ENCODE measurements at places on chromosomes 7 and 10.

GRCh38 chr10:62166331-62167131 lies 102.1 kb downstream of the RTKN2 start:
- DNase-seq: no peak

- DNase-seq: no peak
Measured at GRCh38 chr10:122170802-122171201, 100.3 kb upstream of the BTBD16 start.

DNA sequence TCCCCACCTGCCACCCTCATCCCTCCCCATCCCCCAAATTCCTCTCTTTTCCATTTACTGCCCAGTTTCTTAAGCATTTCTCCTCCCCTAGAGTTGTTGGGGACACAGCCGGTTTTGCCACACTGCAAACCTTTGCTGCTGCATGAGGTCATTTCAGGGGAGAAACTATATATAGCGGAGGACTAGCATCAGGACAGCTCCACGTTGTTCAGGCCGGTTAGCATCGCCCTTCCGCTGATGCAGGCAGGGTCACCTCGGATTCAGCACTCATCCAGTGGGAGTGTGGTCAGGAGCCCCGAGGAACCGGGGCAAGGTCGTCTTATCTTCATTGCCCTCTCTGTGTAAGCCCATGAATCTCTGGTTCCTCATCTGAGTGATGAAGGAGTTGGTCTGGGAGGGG lies 15.6 kb downstream of the UBTD1 start:
- no peak for DNase-seq

DNA sequence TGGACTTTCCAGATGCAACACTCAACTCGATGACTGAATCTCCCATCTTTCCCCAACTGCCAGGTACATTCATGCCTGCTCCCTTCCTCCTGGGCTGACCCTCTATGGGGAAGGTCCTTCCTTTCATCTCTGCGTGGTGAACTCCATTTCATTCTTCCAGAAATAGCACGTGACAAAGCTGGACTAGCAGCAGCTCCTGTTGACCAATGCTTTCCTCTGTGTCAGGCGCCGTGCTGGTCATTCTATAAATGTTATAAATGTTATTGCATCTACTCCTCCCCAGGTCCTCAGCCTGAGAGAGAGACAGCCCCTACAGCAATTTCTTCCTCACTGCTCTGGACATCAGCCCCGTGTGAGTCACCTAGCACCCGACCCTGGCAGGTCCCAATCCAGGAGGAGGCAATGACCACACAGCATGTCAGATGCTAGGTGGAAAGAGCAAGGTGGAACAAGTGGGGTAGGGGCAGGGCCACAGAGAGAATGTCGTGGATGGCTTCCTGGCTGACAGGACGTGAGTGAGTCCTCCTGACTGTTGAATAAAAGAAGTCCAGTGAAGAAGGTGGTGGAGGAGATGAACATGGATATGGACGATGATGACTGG lies 178.1 kb downstream of the ADAM12 start:
- no peak for DNase-seq

DNA sequence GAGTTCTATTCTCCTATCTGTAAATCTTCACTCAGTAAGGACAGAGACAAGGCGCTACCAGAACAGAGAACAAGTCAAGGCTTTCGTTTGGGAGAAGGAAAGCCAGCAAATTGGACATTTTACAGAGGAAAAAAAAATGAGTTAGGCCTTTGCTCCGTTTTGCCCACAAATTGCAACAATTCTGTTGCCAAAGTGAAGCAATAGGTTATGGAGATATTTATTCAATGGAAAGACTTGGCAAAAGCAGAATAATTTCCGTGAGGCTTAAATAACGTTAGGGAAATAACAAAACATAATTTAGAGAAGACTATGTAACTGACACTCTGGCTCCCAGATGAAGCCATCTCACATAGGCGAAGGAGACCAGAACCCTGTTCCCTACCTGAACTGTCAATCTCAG lies 67.5 kb downstream of the MKX start:
- DNase-seq: no peak

DNA sequence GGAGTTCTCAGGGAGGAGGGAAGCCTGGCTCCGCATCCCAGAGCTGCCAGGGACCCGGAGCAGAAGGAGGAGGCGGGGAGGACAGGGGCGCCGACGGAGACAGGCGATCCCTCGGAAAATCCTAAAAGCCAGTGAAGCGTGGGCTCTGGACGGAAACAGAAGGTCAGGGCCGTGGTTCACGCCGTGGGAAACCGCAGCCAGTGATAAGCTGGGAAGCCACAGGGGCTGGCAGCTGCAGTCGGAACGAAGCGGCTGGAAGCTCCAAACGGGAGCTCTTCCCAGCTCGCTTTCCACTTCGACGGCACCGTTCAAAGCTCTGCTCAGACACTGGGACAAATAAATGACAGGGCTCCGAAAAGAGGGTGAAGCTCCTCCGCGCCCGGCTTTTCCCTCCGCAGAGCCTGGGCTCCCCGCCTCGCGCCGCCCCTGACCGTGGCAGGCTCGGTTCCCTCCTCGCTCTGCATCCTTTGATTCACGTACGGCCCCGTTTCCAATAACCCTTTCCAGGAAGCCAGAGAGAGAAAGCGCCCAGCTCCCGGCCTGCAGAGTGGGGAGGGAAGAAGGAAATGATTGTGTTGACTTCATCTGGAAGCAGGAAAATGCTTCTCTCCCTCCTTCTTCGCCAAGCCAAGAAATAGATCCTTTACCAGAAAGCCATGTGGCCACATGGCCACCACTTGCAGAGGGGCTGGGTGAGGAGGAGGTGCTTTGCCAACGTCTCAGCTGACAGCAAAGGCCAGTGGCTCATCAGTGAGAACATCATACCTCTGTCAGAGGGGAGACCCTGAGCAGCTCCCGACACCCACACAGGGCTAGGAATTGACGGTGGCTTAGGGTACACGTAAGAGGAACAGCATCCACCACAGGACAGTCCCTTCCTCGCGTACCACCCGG lies 57.4 kb downstream of the ADRB1 start:
- no peak for DNase-seq

GRCh38 chr10:4825868-4826791 lies at the start of gene AKR1E2:
Gene AKR1E2, plus strand, starts transcription at chr10:4826207. Its CDS starts 118 bp downstream, at chr10:4826325.
- DNase-seq: peak; percentile 88

GRCh38 chr7:77866370-77866769 lies 67.8 kb downstream of the PHTF2 start:
- no peak for DNase-seq

- DNase-seq: no peak
Measured at GRCh38 chr7:32154797-32155196, 84.6 kb upstream of the PDE1C start.

DNA sequence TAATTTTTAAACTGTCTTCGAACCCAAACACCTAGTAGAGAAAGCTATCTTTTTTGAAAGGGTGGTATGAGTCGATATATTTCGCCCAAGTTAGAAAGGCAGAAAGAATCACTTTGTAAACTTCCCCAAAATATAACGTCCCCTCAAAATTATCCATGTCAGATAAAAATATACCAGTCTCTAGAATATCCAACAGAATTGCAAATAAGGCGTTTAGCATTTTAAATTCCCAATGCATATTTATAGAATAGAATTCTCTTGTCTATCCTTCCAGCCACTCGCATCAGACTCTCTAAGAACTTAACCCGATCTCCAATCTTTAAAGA lies 2.1 kb downstream of the CTBP2 start:
- DNase-seq: no peak

- DNase-seq: no peak
Measured at GRCh38 chr10:37566332-37566731, 291.1 kb downstream of the ZNF248 start.

DNA sequence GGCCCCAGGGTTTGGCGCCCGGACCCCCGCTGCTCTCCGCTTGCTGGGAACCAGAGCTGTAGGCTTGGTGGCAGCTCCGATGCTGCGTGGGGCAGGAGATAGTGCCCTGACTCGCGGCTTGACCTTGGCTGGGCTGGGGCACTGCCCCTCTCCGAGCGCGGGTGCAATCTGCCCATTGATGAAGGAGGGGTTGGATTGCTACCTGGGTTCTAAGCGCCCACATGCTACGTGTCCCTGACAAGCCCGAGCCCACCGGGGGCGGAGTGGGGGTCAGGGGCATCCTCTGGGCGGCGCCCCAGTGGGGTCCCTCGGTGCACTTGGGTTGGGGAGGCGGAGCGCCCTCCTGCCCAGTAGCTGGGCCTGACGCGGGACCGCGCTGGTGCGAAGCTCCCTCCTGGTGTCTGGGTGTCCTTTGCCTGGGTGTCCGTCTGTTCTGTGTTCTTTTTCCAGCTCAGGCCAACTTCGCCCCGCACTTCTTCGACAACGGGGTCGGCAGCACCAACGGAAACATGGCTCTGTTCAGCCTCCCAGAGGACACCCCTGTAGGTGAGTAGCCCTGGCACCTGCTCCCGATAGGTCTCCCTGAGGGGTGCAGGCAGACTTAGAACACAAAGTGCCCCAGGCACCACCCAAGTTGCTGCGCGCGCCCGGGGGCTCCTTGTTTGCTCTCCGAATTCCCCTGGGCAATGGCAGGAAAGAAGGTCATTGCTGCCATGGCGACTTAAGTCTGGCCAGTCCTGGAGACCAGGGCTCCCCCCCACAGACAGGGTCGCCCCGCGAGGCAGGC lies 900 bp downstream of the CDHR1 start:
- no peak for DNase-seq

DNA sequence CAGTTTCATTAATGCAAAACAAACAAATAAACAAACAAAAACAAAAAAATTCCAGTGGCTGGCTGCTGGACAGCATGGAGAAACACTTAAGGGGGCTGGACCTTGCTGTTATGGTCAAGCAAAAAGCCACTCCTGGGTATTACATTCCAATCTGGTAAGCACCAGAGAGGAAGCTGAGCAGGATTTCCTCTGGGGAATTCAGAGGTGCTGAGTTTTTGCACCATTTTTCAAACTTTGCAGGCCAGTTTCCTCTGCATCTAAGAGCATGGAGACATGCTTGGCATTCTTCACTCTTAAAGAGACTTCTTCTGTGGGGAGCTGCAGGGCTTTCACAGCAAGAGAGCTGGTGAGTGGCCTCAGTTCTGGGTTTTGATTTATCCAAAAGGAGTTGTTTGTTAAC lies 84.5 kb downstream of the FZD1 start:
- no peak for DNase-seq

- DNase-seq: no peak
Measured at GRCh38 chr7:131383417-131384285, 56.0 kb downstream of the MKLN1 start.

DNA sequence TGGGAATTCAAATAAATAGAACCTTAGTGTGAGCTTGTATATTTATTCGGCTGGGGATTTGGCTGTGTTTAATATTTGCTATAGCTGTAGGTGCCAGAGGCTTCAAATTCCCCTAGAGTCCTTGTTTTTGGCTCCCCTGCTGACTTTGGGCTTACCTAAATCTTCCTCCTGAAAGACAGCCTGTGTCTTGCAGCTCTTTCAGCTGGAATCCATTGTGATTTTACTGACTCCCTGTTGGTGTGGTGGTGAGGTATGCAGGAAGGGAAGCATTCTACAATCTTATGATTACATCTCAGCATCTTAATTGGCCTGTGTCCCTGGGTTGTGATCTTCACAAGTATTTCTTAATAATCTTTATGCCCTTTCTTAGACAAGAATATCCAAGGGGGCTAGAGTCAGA lies 25.9 kb downstream of the FOXI2 start:
- DNase-seq: no peak

DNA sequence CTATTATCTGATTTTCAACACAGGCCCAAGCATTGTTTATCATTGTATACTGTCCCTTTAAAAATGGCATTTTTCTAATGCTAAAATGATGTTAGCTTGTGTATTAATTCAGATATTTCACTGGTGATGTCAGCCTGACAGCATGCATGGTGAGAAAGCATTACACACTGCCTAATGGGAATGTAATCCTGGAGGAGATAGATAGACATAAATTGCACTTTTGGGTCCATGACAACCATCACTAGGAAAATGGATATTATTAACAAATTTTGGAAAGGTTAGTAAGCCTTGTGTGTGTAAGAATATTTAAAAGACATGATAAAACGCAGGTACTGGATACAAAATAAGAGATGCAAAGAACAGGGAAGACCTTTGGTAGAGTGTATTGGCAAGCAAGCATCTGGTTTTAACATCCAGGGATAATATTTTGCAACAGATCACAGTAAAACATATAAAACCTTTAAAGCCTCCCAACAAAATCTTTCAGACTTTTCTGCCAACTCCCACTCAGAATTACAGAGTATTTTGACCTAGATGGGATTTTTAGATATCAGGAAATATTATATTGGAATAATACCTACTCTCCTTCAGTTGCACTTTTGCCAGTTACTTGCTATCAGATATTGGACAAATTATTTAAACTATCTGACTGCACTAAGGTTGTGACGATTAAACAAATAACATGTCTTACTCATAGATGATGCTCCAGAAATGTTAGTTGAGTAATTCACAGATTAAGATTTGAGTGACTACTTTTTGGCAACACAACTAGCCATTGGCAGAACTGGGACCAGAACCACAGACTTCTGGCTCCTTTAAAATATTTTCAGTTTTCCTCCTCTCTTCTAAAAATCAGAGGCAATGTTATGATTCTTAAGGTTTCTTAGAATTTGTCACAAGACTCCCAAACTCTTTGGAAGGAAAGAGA lies 291.6 kb upstream of the SEMA3C start:
- DNase-seq: no peak

DNA sequence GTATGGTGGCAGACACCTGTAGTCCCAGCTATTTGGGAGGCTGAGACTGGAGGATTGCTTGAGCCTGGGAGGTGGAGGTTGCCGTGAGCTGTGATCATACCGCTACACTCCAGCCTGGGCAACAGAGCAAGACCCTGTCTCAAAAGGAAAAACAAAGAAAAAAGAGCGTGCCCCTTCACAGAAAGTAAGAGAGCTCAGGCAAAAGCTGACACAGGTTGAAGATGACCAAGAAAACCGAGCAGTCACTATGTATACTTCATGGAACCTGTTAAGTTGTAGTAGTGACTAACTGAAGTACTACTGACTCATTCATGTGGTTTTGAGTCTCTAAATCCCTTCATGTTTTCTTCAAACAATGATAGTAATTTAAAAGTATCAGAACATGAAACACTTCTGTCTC lies 1.2 kb upstream of the PRRT4 start:
- DNase-seq: no peak

DNA sequence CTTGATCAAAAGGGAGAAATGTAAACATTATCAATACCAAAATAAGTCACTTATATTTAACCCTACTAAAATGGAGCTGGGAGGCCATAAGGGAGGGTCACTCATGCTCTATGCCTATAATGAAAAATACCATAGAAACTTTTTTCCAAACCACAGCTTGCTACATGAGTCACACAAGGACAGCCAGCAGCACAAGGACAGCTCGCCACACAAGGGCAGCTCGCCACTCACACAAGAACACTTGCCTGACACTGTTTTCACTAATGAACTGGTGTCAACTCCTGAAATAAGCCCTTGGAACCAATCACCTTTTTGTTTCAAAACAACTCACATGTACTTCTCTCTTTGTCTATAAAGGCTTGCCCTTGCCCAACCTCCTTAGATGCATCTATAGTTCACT lies 43.3 kb downstream of the FRMPD2 start:
- no peak for DNase-seq

- no peak for DNase-seq
Measured at GRCh38 chr7:129569326-129569725, 42.2 kb upstream of the NRF1 start.

Measured in CD4-positive, alpha-beta T cell treated with Interleukin-12 subunit alpha and Interleukin-12 subunit beta, for 1 hour (primary cell).